Activated CD4-positive, alpha-beta T cell treated with anti-CD3 and anti-CD28 coated beads, Interleukin-10, Interleukin-2, amounts not matched to agents 100 ng/mL and 50 ng/mL, durations not matched to agents 16 hours and 8 hours (primary cell): ENCODE measurements at places on chromosomes 1 and 21.

GRCh38 chr1:57883642-57883995 lies 459.8 kb upstream of the DAB1 start:
- DNase-seq = no peak

DNA sequence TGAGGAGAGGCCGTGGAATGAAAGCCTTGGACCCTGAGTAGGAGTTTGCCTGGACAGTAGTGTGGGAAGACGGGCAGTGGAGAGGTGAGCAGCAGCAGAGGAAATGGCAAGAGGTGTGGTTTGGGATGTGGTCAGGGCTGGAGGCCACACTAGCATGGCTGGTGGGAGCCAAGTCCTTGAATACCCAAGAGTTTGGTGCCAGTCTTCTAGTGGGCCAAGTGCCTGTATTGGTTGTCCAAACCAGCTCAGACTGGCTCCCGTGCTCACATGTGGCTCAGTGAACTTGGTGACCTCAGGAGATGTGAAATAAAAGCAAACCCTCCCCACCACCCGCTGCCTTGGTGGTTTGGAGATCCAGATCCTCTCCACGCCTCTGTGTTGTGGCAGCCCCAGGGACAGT lies 2.4 kb downstream of the GUCA2A start:
- no peak for DNase-seq

GRCh38 chr1:85135392-85135798 lies 65.4 kb downstream of the SYDE2 start:
- no peak for DNase-seq

DNA sequence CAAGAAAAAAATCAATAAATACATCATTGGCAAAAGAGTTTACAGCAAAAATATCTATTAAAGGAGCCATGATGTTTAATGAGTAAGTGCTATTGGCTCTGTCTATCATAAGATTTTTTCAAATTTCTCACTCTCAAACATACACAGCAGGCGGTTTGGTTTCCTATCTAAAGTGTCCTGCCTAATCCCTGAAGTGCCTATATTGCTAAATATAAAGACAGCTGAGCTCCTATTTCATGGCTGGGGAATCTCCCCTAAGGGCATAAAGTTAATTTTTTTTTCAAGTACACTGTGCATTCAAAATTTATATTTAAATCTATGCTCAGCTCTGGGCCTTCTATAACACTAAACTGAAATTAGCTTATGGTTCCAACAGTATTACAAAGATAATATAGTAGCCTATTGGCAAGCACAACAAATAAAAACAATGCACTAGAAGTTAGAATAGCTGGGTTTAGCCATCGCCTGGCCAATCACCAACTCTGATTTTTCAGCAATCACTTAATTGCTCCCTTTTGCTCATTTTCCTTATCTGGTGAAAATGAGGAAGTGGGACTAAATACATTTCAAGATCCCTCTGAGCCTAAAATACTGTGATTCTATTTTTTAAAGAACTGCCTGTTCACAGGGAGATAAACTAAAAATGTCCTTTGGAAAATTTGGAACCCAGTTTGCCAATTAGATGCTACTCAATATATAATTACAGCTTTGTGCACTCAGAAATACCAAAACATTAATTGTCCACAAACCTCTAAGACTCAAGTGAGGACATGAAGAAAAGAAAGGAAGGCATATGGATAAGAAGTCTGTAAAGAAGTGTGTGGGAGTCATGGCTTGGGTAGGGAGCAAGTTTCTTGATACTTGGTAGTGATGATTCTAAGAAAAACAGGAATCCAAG lies 62.5 kb downstream of the WDR64 start:
- DNase-seq = no peak

GRCh38 chr1:91527781-91528180 lies 27.1 kb downstream of the CDC7 start:
- DNase-seq = no peak

DNA sequence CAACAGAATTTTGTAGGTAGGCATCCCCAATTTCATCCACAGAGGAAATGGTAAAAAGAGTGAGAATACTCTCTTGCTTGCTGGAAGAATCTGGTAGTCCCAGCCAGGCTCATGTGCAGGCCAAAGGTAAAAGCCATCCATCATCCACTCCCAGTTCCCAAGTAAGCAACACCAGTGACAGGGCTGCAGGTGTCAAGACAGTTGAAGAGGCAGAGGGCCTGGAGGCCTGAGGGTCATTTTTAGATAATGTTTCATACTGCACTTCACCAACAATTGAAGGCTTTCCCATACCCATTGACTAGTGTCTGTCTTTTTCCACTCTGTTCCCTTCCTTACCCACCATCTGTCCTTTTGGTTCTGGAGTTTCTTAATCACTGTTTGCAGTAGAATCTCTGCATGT lies 141.7 kb upstream of the L1TD1 start:
- DNase-seq = no peak

GRCh38 chr1:59317343-59317742 lies 20.4 kb downstream of the FGGY start:
- DNase-seq = no peak

DNA sequence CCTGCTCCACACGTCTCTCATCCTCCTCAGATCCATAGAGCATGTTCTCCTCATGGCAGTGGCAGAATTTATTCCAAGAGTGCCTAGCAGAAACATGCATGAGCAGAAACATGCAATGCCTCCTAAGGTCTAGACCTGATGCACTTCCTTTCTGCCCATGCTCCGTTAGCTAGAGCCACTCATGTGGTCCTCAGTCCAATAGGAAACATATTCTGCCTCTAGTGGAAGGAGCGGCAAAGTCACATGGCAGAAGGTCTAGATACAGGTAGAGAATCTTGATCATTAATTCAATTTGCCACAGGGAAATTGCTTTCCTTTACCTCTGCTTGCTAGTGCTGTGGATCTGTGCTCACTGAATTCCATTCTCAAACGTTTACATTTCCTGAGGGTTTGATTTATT lies 130.4 kb downstream of the KIF26B start:
- DNase-seq = no peak
